ENCODE measurements at places on chromosomes 3 and 15. TPM values are rescaled to one million over a fixed set of nuclear protein-coding genes. Genes with fewer than 3 reads are reported as not detected.
A peak's percentile ranks its signal among the peaks of the same experiment; 100 is the strongest.

GRCh38 chr3:155329513-155330048, 36.1 kb upstream of the STRIT1 start:
- DNase-seq: no peak

DNA sequence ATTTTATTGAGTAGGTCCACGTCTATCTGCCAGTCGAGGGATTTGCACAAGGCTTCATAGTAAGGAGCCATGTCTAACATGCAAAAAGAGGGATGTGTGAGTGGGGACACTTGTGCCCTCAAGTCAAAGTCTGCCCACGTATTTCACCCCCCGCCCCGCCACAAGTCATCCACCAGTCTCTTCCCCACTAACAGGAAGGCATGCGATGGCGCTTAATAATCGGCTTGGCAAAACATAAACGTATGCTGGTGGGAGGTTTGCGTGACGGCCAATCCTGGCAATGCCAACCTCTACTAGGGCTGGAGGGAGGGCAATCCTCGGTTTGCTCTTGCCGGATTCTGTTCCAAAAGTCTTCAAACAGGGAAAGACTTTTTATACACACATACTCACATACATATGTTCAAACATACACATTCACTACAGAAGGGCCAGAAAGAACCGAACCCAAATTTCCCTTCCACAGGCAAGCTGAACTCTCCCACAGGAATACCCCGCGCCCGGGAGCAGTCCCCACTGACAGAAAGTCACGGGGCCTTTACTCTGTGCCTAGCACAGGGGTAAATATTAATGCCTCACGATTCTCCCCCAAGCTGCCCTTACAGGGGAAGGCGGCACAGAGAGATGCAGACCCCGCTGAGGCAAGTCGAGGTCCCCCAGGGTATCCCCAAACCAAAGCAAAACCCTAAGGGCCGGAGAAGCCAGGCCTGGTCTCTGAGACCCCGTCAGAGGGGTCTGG, 675 bp downstream of the PSMD6 start:
- no peak for DNase-seq

DNA sequence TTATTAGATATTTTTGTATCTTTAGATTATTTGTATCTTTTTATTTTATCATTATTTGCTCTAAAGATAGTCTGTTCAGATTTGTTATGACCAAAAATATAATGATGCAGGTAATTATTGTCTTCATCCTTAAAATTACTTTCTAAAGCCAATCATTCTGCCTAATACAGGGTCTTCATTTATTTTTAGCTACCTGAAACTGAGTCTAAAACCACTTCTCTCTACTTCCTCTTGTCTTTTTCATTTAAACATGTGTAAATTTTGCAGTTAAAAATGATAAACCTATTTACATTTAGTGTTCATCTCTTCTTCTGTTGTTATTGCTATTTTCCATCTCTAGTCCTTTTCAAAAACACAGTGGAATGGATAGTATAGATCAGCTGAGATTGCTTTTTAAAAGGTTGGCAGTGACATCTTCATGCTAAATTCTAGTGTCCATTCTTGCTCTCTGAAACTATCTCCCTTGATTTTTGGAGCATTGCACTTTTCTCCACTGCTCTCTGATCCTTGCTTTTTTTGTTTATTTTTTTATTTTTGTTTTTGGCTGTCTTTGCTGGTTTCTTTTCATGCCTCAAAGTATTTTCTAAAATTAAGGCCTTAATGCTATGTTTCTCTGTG, 91.8 kb downstream of the UBE2E2 start:
- no peak for DNase-seq

GRCh38 chr3:71010726-71011455, 572.6 kb downstream of the FOXP1 start:
- DNase-seq: no peak

DNA sequence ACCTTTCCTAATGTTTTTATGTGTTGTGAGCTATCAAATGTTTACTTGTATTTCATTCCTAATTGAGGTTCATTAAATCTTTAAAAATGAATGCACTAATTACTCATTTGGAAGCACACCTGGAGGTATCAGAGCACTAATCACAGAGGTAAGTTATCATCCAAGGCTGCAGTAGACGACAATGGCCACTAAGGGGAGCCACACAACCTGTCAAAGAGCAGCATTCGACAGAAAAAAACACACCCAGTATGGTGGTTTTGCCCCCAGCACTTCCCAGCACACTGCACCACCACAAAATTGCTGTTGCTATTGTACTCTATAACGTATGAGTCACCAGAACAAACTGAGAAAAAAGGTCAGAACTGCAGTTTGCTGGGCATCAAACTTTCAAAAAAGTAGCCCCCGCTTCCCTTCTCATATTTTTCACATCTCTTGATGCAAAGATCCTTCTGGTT, 205.9 kb upstream of the IGF1R start:
- DNase-seq: peak; percentile 74

- no peak for DNase-seq
These were observed 504.9 kb downstream of the TBL1XR1 start for GRCh38 chr3:176692199-176692965.

DNA sequence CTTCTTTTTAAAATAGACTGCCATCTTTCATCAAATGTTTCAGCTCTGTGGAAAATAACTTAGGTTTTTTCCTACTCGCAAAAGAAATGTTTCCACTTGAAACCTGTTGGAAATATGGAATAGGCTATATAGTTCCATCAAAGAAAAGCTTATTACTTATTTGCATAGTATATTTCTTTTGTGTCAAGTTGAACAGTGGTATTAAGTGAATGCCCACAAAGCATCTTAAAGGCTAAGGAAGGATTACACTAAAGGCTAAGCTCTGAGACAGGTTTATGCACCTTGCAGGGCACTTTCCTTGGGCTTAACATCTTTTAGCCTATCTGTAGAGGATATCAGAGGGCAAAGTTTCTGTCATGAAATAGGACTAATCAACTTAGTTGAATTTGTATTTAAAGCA, at the start of gene SAMD7:
SAMD7 (plus strand) TSS at position 301 of the 400 bp plus-strand sequence. CDS start 7,927 bp downstream, outside the sequence.
- DNase-seq: no peak

GRCh38 chr3:144270100-144270499, 298.5 kb downstream of the DIPK2A start:
- no peak for DNase-seq

GRCh38 chr3:156981005-156981404, 154.9 kb downstream of the LEKR1 start:
- DNase-seq: no peak

DNA sequence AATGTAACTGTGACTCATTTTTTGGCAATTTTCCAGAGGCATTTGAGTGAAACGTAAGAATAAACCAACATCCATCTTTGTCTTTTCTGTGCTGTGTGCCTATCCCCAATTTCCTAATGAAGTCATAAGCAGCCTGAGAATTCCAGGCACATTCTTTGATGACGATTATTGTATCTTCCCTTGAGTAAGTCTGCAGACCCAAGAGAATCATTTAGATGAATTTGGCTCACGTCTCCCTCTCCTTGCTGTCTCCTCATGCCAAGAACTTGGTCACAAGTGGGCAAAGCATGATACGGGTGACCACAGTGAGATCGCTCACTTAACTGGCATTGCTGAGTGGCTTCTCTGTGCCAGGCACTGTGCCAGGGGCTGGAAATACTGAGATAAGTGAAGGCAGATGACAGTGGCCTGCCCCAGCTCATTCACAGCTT, 384.5 kb upstream of the IL12A start:
- DNase-seq: no peak

- DNase-seq: no peak
These were observed 109.6 kb upstream of the UMPS start for GRCh38 chr3:124620600-124621063.

- DNase-seq: no peak
These were observed 101.1 kb downstream of the PDZRN3 start for GRCh38 chr3:73523661-73524060.

GRCh38 chr3:123018683-123019082, 8.9 kb downstream of the SEMA5B start:
- no peak for DNase-seq

- DNase-seq: no peak
These were observed 250.5 kb downstream of the UACA start for GRCh38 chr15:70512772-70513362.

GRCh38 chr3:12060139-12060845, 56.1 kb downstream of the SYN2 start:
- no peak for DNase-seq

GRCh38 chr3:196867155-196867506, 589 bp upstream of the SENP5 start:
- DNase-seq: no peak

- no peak for DNase-seq
These were observed 58.5 kb upstream of the CRBN start for GRCh38 chr3:3237979-3238378.

DNA sequence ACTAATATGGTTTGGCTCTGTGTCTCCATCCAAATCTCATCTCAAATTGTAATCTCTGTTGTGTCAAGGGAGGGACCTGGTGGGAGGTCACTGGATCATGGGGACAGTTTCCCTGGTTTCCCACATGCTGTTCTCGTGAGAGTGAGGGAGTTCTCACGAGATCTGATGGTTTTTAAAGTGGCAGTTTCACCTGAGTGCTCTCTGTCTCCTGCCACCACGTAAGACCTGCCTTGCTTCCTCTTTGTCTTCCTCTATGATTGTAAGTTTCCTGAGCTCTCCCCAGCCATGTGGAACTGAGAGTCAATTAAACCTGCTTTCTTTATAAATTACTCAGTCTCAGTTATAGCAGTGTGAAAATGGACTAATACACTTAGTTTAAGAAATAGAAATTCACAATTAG, 228.9 kb downstream of the CD47 start:
- DNase-seq: no peak

DNA sequence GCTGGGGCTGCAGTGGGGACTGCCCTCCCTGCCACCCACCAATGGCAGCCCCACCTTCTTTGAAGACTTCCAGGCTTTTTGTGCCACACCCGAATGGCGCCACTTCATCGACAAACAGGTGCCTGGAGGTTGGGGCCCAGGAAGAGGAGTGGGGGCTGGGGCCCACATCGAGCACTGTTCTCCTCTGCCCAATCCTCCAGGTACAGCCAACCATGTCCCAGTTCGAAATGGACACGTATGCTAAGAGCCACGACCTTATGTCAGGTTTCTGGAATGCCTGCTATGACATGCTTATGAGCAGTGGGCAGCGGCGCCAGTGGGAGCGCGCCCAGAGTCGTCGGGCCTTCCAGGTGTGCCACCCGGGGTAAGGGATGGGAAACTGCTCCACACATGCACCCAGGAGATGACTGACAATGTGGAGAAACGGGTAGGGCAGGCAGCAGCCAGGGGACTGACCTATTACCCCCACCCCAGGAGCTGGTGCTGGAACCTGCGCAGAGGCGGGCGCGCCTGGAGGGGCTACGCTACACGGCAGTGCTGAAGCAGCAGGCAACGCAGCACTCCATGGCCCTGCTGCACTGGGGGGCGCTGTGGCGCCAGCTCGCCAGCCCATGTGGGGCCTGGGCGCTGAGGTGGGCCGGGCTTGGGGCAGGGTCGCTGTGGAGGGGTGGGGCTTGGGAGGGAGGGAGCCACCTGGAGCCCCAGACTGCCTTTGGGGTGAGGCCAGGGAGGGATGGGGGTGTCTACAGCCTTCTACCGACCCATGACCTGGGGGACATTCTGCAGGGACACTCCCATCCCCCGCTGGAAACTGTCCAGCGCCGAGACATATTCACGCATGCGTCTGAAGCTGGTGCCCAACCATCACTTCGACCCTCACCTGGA, 22.9 kb downstream of the NBEAL2 start:
- DNase-seq: no peak

DNA sequence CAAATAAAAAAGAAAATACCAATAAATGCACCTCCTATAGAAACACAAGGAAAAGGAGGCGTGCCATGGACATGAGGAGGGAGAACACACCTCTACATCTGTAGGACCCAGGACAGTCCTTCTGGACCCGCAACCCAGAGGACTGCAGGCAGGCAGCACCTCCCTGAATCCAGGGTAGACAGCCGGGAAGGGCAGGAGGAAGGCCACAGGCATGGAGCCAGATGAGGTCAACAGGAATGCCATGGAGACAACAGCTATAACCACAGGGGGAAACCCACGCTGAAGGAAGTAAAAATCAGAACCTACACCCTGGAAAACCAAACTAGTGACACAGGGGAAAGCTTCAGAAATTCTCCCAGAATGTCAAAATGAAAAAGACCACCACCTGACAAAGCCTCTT, 248.8 kb upstream of the NSMCE3 start:
- no peak for DNase-seq

- no peak for DNase-seq
These were observed 29.3 kb downstream of the CTSH start for GRCh38 chr15:78915341-78916087.

- no peak for DNase-seq
These were observed 8.8 kb upstream of the EXOG start for GRCh38 chr3:38487323-38487722.

- DNase-seq: no peak
These were observed 22.6 kb upstream of the SLC41A3 start for GRCh38 chr3:126106336-126107202.

DNA sequence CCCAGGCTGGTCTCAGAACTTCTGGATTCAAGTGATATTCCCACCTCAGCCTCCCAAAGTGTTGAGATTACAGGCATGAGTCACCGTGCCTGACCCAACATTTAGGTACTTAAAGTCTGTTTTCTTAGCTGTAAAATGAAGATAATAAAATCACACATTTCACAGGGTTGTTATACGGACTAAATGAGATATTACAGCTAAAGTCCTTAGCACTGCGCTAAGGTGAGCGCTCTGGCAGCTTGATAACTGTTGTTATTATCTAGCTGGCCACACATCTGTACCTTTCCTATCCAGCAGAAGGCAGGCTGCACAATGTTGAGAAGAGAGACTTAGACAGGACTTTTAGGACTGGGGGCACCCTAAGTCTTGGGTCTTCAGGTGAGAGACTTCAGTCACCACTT, 2.7 kb upstream of the LIPH start:
- no peak for DNase-seq

- no peak for DNase-seq
These were observed 53.3 kb downstream of the SLC7A14 start for GRCh38 chr3:170532573-170532972.

DNA sequence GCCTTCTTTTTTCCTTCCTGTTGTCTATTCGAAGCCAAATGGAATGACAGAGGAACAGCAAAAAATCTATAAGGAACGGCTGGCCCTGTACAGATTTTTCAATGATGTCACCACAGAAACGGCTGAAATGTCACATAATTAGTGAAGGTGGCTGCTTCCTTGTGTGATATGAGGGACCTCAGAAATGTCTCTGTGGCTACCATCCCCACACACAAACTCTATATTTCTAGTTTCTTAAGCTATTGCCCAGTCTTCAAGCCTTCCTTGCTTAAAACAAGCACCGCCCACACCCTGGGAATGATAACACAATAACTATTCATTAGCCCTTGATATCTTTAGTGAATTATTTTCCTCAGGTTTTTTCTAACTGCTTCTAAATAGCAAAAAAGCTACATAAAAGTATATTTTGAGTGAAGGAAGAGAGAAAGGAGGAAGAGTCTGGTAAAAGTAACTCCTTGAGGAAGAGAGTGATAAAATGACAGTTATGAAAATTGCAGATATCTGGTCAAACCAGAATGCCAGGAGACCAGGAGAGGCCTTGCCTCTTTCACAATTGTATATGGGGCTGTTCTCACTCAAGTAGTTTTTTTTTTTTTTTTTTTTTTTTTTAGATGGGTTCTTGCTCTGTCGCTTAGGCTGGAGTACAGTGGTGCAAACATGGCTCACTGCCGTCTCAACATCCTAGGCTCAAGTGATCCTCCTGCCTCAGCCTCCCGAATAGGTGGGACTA, 38.7 kb downstream of the FMN1 start:
- no peak for DNase-seq

Gene FANCD2OS
- total RNA-seq: not detected

Gene FOXL2
- total RNA-seq: not detected

Gene HIGD2B
- total RNA-seq: not detected

Gene CCR8
- not detected for total RNA-seq

Gene IL17RE
- 11.9 TPM for total RNA-seq

Gene ZBBX
- total RNA-seq: 0.52 TPM

Gene MCCC1
- total RNA-seq: 102 TPM

Gene GOLGA8J
- total RNA-seq: not detected

Gene IQCH
- 14.4 TPM for total RNA-seq

Gene ALS2CL
- 64.5 TPM for total RNA-seq

Gene PAK6
- 29.5 TPM for total RNA-seq

Data from ureter (tissue), 1 donor.